ENCODE measurements at places on chromosomes 12 and 14.

GRCh38 chr12:93892423-93893268 lies 215.5 kb downstream of the CRADD start:
- no peak for DNase-seq

DNA sequence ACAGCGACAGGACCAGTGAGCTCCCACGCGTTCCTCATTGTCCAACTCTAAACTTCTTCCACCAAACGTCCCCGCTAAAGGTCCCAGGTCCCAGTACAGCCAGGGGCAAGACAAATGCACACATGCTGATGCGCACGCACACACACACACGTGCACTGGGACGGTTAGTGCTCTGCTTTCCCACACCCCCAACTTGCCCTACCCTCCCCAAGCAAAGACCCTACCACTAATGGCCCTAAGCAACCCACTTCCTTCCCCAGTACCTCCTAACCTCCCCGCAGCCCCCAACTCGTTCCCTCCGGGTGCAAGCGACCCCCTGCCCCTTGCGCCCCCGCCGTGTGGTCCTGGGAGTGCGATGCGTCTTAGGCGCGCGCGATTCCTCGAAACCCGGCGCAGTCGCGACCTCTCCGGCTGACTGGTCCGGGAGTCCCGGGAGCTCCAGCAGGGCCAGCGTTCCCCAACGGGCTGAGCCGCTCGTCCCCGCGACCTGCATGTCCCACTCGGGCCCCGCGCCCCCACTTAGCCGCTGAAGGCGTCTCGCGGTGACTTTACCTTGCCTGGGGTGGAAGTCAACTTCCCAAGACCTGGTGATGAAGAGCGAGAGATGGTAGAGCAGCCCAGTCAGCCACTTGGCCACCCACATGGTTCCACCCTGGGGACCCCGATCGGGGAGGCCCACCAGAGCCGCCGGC lies 578 bp downstream of the ADAMTS20 start:
- DNase-seq: no peak

DNA sequence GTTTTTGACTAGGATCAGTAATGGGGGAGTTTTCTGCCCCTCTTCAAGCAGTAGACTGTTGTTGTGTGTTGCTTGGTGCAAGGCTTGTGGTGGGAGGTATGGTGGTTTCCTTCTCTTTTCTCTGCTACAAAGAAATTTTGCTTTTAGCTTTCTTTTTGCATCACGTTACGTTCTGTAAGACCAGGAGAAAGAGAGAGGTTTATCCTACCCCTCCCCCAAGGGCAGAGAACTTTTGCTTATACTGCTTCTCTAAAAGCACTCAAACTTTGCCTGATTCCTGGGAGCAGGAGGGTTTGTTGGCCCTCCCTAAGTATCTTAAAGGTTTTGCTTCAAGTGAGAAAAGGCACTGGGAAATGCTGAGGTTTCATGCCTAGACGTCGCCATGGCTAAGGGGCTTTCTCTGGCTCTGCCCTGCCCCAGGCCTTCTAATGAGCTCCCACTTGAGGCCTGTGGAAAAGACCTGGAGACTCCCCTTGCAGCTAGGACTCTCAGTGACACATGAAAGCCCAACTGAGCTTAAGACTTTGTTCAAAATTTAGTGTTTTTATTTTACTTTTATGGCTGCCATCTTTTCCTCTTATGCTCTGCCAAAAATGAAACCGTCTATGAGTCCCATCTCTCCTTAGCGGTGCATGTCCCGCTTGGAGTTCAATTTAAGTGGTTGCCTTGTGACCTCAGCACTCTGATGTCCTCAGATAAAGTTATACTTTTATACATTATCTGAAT lies 49.2 kb downstream of the EIF2S3B start:
- no peak for DNase-seq

GRCh38 chr12:9144730-9145106 lies 29.0 kb upstream of the A2M start:
- DNase-seq: no peak

DNA sequence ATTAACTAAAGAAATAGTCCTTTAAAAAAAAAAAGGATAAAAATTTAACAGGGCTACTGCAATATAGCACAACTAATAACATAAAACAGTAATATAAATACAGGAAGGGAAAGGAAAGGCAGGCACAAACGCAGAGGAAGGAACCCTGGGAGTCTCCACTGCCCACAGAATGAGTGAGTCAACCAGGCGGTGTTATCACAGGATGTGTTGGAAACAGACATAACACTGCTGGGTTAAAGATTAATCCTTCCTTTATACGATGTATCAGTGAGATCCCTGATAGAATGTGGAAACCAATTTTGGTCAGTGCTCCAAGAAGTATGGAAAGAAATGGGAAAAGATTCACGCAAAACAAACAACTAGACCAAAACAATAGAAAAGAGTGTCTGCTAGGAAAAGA lies 47.9 kb downstream of the FGD6 start:
- no peak for DNase-seq

- DNase-seq: no peak
Measured at GRCh38 chr14:57287745-57288144, 19.0 kb downstream of the AP5M1 start.

- peak; percentile 2 for DNase-seq
Measured at GRCh38 chr12:9951026-9951675, 19.0 kb upstream of the CLEC2A start.

DNA sequence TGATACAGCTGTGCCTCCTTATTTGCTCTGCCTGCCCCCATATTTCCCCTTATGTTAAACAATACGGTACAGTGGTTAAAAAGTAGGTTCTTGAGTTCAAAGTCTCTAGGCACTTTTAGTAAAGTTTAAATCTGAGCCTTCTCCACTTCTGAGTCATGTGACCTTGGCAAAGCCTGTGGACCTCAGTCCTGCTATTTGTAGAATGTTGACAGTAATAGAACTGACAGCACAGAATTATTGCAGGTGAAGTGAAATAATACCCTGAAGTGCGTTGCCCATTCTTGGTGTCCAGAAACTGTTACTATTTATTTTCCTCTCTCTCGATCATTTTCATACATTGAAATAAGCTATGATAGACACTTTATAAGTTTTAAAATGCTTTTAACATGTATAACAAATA lies 499.7 kb downstream of the EGLN3 start:
- no peak for DNase-seq

GRCh38 chr14:70847406-70848090 lies 38.2 kb upstream of the MAP3K9 start:
- no peak for DNase-seq

GRCh38 chr12:93360688-93361087 lies 17.0 kb upstream of the NUDT4 start:
- no peak for DNase-seq

GRCh38 chr14:77124345-77125280 lies 17.0 kb downstream of the ZDHHC22 start:
- DNase-seq: peak; percentile 35

DNA sequence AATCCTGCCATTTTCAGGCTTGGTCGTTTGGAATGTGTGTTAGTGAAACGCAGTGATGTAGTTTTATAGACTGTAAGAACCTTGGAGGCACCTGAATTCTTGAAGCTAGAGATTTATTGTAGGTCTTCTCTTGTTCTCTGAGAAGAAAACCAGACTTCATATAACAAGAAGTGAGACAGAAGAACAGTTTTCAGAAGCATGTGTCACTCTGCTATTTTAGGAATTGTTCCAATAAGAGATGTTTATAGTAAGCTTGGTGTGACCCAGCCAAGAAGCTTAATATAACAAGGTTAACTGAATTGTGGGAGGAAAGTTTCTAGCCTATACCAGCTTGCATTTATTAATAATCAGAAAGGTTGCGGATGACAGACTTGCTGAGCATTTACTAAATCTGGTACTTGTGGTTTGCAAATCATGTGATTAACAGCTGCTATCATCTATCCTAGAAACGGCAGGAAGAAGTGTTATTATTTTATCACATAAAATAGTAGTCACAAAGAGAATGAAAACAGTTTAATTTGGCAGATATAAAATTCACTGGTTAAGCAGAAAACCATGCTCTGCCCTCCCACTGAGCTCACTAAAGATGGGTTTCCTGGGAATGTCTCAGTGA lies 49.2 kb upstream of the BCAT1 start:
- no peak for DNase-seq

GRCh38 chr12:15020156-15020555 lies 47.3 kb downstream of the PDE6H start:
- DNase-seq: no peak

- DNase-seq: no peak
Measured at GRCh38 chr12:104743202-104743580, 214.9 kb downstream of the SLC41A2 start.

DNA sequence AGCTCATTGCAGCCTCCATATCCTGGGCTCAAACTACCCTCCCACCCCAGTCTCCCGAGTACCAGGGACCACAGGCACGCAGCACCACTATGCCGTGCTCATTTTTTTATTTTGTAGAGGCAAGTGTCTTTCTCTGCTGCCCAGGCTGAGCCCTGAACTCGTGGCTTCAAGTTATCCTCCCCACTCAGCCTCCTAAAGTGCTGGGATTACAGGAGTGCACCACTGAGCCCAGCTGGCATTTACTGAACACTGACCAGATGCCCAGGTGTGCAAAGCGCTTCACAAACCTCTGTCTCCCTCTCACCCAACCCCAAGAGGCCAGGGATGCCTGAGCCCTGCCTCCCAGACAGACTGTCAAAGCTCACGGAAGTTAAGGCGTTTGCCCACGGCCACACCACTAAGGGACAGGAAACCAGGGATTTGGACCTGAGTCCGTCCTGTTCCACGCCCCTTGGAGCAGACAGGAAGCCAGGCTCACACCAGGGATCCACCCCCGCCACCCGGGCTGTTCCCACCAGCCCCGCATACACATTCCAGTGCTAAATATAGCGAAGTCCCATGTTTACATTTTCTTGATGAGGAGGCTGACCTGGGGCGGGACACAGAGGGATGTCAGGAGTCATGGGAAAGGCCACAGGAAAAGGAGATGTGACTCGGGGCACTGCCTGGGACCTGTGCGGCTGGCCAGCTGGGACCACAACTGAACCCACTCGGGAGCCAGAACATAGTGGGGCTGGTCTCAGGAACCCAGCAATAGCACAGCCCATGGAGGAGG lies 51.2 kb downstream of the TESC start:
- DNase-seq: no peak

DNA sequence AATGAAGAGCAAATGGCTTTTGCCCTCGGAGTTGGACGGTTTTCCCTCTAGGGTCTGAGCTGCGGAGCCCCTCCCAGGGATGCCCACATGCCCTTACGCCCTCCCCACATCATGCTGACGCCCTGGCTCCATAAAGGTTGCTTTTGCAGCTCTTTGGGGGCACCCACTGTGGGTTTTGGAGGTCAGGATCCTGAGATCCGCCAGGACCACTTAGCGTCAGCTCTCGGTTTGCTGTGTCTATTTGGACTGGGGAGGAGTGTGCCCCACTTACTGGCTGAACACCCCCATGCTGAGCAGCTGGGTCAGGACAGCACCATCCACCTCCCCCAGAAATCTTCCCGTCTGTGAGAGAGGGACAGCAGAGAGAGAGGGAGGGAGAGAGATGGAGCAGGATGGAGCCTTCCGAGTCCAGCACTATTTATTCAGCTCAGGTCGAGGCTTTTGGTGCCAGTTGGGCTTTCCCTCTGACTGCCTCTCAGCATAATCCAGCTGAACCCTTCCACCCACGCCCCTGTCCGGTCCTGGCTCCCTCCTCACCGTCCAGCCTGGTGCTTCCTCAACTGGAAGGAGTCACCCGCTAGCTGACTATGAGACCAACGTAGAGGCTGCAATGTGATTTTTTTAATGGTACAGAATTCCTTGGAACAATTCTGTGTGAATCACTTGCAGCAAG lies 18.9 kb upstream of the LRTM2 start:
- DNase-seq: no peak

DNA sequence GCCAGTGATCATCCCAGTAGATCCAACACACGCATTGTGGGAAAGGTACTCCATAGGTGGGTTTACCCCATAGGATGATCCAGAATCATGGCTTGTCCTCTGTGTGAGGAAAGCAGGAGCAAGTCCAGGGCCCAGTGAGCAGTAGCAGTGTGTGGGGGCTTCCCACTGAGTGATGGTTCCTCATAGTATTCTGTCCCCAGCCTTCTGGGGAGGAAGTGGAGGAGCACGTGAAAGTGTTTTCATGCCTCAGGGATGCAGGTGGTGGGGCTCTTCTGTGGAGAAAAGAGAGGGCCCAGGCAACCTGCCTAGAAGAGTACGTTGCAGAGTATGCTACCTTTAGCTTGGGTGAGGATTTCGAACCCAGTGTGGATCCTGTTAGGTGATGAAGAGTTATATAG lies 56.5 kb downstream of the SUSD6 start:
- no peak for DNase-seq

DNA sequence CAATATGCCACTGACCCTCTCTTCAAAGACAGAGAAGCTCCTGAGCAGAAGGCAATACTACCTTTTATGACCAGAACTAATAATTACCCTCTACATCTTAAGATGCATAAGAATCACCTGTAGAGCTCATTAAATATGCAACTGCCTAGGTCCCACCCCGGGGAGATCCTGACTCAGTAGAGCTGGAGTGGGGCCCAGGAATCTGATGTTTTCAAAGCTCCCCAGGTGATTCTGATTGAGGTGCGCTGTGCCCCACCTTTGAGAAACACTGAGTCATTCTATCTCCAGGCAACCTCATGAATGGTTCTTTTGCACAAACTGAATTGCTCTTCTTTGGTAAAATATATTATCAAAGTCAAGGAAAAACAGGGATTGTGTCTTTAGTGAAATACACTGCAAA lies 149.3 kb upstream of the BMP4 start:
- DNase-seq: no peak

DNA sequence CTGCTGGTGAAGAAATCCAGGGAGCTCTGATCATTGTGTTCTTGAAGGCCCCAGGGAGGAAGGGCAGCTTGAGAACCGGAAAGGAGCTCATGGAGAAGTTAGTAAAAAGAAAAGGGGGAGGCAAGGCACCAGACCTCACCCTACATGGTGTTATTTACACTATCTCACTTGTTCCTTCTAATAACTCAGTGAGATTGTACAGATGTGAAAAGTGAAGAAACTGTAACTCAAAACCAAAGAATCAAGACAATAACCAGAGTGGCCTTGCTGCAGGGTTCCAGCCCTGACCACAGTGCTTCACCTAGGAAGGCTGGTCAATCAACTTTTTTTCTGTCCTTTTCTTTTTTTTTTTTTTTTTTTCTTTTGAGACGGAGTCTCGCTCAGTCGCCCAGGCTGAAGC lies 353.6 kb downstream of the TMTC2 start:
- no peak for DNase-seq

DNA sequence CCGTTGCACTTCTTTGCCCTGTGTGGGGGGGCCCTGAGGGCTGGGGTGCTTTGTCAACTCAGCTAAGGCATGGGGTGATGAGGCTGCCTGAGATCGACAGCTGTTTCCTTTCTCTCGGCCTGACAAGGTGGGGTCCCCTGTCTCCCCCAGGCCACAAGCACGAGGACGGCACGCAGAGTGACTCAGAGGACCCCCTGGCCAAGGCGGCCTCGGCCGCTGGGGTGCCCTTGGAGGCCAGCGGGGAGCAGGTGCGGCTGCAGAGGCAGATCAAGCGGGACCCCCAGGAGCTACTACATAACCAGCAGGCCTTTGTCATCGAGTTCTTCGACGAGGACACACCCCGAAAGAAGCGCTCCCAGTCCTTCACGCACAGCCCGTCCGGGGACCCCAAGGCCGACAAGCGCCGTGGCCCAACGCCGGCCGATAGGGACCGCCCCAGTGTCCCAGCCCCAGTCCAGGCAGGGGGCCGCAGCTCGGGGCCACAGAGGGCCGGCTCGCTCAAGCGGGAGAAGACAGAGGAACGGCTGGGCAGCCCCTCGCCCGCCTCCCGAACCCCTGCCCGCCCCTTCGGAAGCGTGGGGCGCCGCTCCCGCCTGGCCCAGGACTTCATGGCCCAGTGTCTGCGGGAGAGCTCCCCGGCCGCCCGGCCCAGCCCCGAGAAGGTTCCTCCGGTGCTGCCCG lies 18.8 kb downstream of the CEP170B start:
- no peak for DNase-seq

Data from stimulated activated CD4-positive, alpha-beta T cell treated with anti-CD3 and anti-CD28 coated beads, Interleukin-12 subunit alpha, Interleukin-12 subunit beta, amount 100 ng/mL, for 48 hours (primary cell).